ENCODE measurements at places on chromosomes 2 and 18.

- peak; percentile 48 for DNase-seq
These were observed 568.3 kb downstream of the LRRTM4 start for GRCh38 chr2:76953733-76954347.

DNA sequence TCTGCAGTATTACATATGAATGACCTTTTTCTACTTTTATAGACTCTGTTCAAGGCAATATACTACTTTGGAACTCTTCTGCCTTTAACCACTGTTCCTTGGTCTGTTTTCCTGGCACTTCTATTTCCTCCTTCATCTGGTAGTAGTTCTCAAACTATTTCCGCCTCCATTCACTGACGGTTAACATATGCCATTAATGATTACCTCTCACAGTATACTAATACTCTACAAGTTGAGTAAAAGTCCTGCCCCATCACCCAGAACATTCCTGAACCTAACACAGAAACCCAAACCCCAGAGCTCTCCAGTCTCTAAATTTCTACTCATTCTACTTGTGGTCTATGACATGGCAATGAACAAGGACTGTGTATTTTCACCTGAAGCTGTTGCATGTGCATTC is 4.5 kb downstream of the GFPT1 start:
- no peak for DNase-seq

- DNase-seq, result no peak
These were observed 39.0 kb downstream of the CHN1 start for GRCh38 chr2:174965992-174966744.

DNA sequence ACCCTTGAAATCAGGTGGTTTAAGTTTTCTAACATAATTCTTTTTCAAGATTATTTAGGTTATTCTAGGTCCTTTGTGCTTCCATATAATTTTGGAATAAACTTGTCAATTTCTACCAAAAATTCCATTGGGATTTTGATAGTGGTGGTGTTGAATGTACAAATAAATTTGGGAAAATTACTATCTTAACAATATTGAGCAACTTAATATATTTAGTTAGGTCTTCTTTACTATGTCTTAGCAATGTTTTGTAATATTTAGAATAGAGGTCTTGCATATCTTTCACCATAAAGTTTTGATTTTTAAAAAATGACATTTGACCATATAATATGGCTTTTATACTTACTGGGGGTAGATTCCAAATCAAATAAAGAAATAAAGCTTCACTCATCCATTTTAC is 34.0 kb upstream of the CTIF start:
- no peak for DNase-seq

GRCh38 chr2:156986339-156986988 is 271.0 kb upstream of the GALNT5 start:
- DNase-seq, result no peak

- peak; percentile 8 for DNase-seq
These were observed 278.3 kb upstream of the LRATD1 start for GRCh38 chr2:14354231-14354630.

DNA sequence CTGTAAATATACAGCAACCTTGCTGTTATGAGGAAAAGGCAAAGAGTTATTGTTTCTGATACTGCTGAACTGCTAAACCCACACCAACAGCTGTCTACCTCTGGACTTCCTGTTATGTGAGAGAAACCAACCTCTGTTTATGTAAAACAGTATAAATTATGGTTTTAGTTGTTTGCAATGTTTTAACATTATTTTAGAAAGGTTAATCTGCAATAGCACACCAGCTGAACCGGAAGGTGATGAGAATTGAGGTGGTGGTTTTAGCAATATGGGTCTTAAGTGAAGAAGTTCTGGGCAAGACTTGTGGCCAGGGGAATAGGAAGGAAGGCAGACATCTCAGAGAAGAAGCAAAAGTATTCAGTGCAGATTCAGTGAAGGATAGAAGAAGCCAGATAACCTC is 237.8 kb downstream of the PLCL1 start:
- no peak for DNase-seq

DNA sequence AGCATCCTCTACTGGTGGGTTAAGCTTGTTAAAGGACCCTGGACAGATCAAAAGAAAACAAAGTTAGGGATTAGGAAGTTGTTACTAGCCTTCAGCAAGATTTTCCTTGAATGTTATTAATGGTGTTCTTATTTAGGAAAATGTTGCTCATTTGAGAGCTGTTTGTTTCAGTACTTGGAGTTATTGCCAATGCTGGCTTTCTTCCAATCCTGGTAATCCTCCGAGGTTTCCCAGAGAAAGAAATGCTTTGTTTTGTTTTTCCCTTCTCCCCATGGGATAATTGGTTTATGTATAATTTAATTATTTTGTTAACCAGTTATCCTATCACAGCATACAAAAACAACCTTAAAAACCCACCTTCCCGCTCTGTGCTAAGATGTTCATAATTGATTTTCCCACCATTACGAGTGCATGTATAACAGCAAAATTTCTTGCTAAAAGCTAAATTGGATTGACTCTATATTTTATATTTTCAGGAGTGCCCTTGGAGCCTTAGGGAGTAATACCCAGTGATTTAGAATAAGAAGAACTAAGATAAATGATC is 79.8 kb downstream of the MGAT5 start:
- DNase-seq, result no peak

- DNase-seq, result no peak
These were observed 23.9 kb downstream of the MTHFD2 start for GRCh38 chr2:74222300-74222650.

DNA sequence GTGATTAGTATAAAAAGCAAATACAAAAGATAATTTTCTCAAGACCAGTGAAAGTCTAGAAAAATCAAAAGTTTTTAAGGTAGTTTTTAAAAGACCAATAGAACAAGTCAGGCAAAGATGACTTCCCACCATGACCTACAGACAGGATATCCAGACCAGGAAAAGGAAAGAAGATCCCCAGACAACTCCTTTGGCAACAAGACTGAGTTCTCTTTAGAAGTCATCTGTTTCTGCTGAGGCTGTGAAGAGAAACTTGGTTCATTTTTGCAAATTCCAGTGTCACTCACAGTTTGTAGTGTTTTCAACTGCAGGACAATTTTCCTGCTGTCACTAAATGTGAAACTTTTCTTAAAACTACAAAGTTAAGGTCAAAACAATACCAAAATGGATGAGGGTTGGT is 240.9 kb upstream of the SIX2 start:
- no peak for DNase-seq

- DNase-seq, result no peak
These were observed 8.0 kb downstream of the UGT1A1 start for GRCh38 chr2:233768076-233768475.

GRCh38 chr2:150153646-150154307 is 333.7 kb downstream of the RND3 start:
- no peak for DNase-seq

DNA sequence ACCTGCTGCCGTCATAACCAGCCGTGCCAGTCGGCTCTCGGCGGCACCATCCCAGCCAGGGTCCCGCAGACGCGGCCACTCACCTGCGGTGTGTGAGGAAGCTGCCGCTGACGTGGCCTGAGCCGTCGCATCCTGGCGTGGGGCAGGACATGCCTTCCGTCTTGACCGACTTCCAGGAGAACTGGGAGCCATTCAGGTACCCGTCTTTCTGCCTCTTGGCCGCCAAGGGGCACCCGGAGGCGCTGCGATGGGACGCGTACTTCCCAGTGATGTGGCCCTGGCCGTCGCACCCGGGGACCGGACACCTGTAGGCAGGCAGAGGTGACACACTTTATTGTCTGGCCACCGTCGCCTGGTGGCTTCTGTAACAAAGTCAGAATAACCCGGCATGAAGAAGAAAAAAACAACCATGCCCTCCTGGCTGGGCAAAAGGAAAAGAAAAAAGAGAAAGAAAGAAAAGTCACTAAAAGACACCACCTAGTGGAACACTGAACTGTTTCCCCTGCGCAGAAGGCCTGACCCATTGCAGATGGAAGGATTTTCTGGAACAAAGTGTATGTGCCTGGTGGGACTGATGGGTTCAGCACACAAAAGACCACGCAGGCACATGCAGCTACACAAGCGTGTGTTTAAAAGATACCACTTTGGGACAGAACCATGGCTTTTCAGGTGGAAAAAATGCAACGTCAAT is 94.9 kb upstream of the PXDN start:
- no peak for DNase-seq

GRCh38 chr2:42116195-42117181 is 52.7 kb upstream of the EML4 start:
- no peak for DNase-seq

DNA sequence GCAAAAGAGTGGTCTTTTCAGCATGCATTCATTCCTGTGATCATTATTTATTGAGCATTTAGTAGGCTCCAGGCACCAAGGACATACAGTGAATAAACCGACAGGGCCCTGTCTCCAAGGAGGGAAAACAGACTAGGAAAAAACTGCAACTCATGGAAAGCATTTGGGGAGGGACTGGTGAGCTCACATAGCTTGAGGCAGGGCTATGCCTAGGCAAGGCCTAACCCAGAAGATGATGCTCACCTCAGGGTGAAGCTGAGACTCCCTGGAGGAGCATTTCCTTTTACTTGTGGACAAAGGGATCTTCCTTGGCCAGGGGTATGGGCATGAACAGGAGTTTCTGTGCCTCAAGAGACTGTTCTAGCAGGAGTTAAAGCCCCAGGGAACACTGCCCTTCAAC is 3.9 kb downstream of the CXCR1 start:
- DNase-seq, result peak; percentile 57

DNA sequence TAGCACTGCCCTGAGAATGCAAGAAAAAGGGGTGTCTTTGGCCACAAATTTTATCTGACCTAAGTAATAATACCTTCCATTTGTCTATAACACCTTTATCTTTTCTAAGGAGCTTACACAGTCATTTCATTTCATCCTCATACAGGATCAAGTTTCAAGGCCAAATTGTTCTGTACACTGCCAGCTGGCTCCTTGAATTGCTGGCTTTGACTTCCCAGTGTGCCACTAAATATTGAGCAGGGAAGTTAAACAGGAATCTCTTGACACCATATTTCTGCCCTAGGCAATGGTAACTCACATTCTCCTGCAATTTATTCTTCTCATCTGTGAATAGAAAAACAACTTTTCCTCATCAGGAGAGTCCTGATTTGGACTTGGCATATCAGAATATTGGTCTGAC is 195.1 kb upstream of the LRP1B start:
- DNase-seq, result no peak

DNA sequence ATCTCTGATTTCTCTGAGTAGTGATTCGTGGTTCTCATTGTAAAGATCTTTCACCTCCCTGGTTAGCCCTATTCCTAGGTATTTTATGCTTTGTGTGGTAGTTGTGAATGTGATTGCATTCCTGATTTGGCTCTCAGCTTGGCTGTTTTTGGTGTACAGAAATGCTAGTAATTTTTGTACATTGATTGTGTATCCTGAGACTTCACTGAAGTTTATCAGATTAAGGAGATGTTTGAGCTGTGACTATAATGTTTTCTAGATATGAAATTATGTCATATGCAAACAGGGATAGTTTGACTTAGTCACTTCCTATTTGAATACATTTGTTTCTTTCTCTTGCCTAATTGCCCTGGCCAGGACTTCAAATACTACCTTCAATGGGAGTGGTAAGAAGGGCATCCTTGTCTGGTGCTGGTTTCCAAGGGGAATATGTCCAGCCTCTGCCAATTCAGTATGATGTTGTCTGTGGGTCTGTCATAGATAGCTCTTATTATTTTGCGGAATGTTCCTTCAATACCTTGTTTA is 251.9 kb upstream of the ZNF804A start:
- DNase-seq, result peak; percentile 28

- DNase-seq, result peak; percentile 73
These were observed 6.3 kb downstream of the ANKRD53 start for GRCh38 chr2:70984576-70985282.

DNA sequence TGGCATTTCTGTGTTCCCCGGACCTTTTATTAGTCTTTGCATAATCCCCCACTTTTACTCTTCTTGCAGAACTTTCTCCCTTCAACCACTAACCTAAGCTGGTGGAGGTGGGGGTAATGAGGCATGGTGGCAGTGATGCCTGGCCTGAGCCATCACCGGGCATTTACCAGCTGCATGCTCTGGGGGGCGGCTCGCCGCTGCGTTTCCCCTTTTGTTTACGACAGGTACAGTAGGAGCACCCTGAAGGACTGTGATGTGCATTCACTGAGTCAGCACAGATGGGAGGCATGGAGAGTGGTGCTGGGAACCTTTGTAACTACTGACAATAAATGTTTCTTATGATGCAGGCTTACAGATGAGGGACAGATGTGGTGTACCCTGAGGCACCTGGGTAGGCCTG is 46.9 kb downstream of the PLEKHB2 start:
- no peak for DNase-seq

- DNase-seq, result peak; percentile 39
These were observed 160.8 kb downstream of the AGPS start for GRCh38 chr2:177553176-177553884.

All from epithelial cell of esophagus (primary cell).